CMK (cell line): ENCODE measurements at places on chromosomes 12 and 14.

GRCh38 chr12:71686658-71687025, 760 bp downstream of the TMEM19 start:
- no peak for DNase-seq

DNA sequence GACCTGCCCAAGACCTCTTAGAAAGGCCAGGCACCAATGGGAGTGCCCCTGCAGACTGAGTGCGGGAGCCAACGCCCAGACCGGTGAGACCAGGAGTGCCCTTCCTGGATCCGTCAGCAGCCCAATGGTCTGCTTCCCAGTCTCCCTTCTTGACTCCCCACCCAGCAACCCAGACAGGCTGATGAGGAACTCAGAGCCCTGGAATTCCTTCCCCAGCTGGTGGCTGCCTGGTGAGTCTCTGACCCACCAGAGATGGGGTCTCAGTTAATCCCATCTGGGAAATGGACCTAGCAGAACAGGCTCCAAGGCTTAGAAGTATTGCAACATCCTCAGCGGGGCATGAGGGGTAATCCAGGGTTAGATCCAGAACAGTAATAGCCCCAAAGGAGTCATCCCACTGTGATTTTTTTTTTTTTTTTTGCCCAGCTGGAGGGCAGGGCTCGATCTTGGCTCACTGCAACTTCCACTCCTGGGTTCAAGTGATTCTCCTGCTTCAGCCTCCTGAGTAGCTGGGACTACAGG, 1.5 kb upstream of the RASAL1 start:
- no peak for DNase-seq

DNA sequence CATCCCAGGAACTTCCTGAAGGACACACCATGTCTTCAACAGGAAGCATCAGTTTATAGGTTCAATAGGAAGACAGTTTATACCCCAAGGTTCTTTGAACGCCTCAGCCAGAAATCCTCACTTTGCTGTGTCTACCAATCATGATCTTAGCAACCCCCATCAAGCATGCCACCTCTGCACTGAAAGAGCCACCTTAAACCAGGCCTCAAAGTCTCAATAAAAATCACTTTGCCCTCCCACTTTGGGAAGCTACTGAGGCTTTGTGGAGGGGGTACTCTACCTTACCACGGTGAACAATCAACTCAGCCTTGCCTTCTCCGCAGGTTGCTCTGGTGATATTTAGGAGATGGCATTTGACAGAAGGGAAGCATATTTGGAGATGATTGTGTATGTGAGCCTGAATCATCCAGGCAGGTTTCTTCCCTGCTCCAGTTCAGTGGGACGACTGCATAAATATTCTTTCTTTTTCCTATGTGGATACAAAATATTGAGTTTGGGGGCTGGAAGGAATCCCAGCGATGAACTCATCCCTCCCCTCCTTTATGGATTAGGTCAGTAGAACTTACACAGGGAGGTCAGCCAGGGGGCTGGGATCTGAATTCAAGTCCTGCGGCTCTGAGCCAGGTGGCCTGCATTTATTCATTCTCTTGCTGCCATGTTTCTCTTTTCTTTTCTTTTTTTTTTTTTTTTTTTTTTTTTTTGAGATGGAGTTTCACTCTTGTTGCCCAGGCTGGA, 42.8 kb upstream of the VASH1 start:
- no peak for DNase-seq

DNA sequence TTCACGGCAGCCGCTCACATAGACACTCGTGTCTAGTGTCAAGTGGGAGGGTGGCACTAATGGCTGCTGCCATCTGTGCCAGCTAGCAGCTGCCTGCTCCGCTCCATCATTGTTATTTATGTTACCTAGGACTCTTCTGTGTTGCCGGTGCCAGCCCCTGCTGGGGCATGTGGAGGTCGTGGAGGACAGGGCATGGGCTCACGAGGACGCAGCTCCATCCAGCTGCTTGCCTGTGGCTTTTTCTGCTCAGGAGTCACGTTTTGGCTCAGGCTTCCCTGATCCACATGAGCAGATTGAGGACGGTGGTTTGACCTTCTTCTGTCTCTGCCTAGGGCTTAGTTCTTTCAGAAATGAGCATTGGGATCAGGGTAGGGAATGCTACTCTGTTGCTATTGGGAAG, 31.2 kb downstream of the TPCN1 start:
- no peak for DNase-seq

DNA sequence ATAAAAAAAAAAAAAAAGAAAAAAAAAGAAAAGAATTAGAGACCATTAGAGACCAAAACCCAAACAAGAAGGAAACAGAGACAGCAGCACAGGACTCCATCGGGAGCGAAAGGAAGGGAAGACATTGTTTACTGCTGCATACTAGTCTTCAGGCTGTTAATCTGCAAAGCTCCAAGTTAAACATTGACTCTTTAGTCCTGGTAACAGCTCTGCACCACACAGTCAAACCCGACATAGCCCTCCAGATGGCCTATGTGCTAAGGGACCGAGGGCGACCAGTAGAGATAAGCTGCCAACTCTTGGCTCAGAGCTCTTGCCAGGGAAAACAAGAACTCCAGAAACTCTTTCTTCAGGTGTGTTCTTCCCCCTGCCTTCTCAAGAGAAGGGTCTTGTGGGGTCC, 7.8 kb downstream of the P2RX4 start:
- DNase-seq, result no peak

- no peak for DNase-seq
Measured at GRCh38 chr14:70019695-70020094, 140.5 kb downstream of the SMOC1 start.

GRCh38 chr14:105091517-105092170, 26.4 kb upstream of the GPR132 start:
- no peak for DNase-seq

GRCh38 chr12:32997471-32997870, 100.9 kb upstream of the PKP2 start:
- no peak for DNase-seq

DNA sequence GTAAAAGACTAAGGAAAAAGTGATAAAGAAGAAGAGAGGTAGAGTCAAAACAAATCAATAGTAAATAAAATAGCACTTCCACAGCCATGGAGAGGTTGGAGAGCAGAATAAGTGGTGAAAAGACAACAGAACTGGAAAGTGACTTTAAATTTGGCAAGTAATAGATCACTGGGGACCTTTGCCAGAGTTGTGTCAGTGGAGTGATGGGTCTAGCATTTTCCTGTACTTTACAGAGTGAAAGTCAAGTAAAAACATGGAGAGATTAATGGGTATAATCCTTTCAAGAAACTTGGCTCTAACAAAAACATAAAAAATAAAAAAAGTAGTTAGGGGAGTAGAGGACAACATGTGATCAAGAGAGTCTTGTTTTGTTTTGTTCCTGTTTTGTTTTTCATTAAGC, 502.2 kb upstream of the RPL10L start:
- no peak for DNase-seq

- no peak for DNase-seq
Measured at GRCh38 chr12:70487440-70487839, 121.3 kb downstream of the KCNMB4 start.

- DNase-seq, result no peak
Measured at GRCh38 chr12:41013881-41014642, 174.1 kb upstream of the PDZRN4 start.

GRCh38 chr14:103378038-103378854, 7.0 kb upstream of the MARK3 start:
- DNase-seq, result peak; percentile 71

GRCh38 chr12:75917715-75918114, 113.9 kb downstream of the PHLDA1 start:
- DNase-seq, result no peak

DNA sequence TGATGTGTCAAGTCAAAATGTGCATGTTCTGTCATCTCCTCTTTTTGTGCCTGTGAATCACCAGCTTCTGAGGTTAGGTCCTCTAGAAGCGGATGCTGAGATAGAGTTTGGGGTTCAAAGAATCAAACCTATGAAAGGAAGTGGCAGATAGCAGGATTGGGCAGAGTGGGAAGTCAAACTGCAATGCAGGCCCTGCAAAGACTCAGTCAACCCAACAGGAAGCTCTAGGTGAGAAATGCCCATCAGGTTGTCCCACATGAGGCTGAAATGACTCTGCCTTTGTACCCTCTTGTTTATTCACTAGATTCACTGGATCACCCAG, 4.5 kb upstream of the MIA2 start:
- no peak for DNase-seq

DNA sequence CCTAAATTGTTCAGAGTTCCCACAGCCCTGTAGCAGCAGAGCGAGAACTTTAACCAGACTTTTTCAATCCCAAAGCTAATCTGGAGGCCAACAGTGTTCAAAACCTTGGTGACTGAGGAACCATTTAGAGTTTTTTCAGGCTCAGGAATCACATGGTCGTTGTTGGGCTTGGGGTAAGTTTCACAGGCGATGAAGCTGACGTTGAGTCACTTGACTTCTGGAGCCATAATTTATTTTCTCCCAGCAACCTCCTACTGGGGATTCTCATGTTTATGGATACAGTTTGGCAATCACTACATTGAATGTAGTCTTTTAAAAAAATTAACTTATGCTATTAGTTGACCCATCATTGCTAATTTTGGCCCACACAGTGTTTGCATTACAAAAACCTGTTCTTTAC, 34.5 kb downstream of the SSPN start:
- DNase-seq, result no peak

- DNase-seq, result peak; percentile 38
Measured at GRCh38 chr14:20278414-20278813, 27.3 kb downstream of the TTC5 start.

- DNase-seq, result no peak
Measured at GRCh38 chr12:27572486-27573255, 48.7 kb downstream of the PPFIBP1 start.

GRCh38 chr12:4910502-4911315, 1.0 kb downstream of the KCNA1 start:
- no peak for DNase-seq

DNA sequence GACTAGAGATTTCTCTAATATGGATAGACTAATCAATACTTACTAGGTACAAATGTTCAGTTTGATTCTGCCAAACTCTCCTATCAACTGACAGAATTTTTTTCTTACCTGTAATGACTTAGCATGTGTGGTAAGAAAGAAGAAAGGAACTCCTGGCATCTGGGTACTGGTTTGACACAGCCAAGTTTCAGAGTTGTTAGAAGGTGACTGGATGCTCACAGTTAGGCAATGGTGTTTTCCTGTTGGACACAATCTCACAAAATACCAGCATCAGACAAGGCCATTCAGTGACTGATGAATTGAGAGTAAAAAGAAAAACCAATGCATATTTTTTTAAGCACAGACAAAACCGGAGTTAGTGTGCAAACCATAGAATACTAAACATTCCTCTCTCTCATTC, 4.2 kb downstream of the MUCL1 start:
- no peak for DNase-seq

- no peak for DNase-seq
Measured at GRCh38 chr12:108842361-108842760, 15.0 kb downstream of the SSH1 start.

DNA sequence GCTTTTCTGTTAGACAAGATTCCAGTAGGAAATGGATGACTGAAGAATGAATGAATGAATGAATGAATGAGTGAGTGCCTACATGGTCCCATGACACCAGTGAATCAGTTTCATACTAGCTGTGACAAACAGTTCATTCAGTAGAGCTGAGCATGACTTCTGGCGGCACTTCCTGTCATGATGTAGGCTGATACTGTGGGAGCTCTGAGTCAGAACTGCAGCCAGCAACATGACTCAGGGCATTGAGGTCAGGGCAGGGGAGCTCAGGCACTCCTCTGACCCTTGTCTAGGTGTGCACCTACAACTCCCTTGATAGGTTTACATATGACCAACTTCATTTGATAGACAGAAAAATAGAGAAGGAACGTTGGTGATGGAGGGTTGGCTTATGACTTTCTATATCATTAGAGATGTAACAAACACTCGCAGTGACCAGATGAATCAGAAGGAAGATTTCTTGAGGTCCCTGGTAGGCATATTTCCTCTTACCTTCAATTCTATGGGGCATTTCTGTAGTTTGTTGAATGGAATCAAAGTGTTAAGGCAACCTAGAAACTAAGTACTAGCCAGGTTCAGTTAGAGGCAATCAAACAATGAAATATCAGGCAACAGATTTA, 139.3 kb upstream of the ARHGAP5 start:
- DNase-seq, result no peak

GRCh38 chr12:130560321-130560720, 155.8 kb downstream of the RIMBP2 start:
- no peak for DNase-seq

DNA sequence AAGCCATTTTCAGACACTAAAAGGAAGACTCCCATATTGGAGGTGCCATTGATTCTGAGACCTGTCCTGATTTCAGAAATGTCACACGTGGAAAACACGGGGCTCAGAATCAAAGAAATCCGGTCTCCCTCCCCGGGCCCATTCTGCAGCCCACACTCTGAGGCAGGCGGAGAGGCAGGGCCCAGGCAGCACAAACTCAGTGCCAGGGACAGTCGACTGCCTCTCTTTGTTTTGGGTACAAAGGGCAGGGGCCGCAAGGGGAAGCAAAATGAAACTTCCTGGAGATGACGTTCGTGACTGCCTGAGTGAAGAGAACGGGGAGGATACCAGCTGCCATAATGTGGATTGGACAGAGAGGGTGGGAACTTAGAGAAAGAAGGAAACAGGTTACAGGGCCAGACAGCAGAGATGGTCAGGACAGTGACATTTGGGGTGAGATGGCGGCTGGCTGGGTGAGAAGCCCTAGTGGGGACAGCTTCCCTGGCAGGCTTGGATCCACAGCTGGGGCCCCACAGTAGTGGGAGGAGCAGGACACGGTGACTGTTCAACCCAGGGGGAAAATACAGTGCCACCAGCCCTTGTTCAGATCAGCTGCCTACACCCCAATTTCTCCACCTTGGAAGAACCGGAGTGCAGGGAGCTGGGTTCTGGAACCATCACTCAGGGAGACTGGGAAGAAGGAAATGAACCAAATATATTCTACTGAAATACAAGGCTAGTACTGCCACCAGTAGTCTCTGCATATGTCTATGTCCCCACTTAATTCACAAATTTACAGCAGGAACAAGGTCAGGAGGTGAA, 8.1 kb downstream of the GAPDH start:
- no peak for DNase-seq

DNA sequence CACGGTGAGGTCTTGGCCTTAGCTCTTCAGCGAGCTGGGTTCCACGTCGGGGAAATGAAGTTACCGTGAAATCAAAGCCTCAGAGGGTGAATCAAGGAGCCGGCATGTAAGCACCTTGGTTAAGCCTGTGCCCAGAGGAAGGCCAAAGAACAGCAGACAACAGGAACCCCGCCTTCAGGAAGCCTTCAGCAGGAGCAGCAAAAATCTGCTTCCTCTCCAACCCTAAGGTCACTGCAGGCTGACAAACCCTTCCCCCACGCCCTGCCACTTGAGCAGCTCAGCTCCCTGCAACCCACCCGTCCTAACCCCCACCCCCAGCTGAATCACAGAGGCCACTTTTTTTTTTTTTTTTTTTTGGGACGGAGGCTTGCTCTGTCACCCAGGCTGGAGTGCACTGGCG, 72.9 kb upstream of the LTA4H start:
- peak; percentile 61 for DNase-seq
